ENCODE measurements at places on chromosomes 2 and 18.

DNA sequence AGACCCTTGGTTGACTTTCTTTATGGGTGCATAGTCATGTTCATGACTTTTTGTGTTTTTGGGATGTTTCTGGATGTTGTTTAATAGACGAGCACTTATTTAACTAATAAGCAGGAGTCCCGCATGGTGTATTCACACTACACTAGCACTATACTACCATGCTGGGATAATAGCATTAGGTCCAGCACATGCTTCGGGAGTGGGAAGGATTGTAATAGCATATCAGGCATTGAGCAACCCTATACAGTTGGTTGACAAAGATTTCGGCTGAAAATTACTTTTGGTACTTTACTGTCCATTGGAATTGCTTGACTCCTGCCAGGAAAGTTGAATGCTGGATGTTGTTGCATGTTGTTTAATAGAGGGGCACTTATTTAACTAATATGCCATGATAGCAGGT lies 2.8 kb downstream of the SH3RF3 start:
- no peak for DNase-seq

GRCh38 chr2:106156305-106157296 lies 37.5 kb downstream of the UXS1 start:
- no peak for DNase-seq

DNA sequence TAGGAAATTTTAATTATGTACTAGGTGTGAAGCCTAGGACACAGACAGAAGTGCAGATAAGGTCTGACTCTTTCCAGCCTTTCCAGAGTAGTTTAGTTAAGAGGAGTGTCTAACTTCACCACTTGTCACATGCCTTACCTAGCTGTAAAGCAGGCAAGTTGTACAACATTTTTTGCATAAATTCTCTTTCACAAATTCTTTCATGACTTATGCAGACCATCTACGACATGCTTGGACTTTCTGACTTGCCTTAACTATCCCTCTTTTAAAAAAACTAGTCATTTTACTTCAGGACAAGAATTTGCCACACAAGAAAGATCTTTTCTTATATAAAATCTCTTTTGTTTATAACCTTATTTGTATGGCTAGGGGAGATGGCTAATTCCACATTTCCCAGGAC lies 1273.6 kb upstream of the SLC39A10 start:
- DNase-seq, result no peak

- no peak for DNase-seq
Observed at GRCh38 chr2:106977717-106978116, 91.8 kb upstream of the ST6GAL2 start.

DNA sequence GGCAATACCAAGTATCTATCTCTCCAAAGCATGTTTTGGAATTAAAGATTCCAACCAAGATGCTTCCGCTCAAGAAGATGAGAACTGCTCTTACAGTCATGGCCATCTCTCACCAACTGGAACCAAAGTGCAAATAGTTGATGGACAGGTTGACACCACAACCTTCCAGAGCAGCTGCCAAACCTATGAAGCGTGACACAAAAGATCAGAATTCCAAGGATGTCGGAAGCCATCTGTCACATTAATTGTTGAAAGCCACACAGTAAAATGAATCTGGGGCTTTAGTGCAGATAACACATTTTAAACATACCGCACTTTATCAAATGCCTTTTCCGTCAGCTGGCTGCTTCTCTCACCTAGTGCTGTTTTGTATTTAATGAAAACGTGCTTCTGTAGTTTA lies 195.7 kb downstream of the CDH20 start:
- no peak for DNase-seq

GRCh38 chr2:231521-232185 lies 32.2 kb downstream of the SH3YL1 start:
- DNase-seq, result no peak

DNA sequence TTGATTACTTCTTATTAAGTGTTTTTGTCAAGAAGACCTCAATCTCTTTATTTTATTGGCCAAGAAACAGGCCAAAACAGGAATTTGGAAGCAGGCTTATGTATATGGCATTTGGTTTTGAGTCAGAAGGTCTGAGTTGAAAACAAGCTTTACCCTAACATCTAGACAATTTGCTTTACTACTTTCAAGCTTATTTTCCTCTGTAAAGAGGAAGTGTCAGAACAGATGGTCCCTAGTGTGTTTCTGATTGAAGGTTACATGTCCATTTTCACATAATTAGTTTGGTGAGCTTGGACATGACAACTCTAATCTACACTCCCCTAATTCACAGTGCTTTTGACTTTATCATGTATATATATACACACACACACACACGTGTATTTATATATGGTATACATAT lies 19.8 kb upstream of the MAP4K4 start:
- no peak for DNase-seq

DNA sequence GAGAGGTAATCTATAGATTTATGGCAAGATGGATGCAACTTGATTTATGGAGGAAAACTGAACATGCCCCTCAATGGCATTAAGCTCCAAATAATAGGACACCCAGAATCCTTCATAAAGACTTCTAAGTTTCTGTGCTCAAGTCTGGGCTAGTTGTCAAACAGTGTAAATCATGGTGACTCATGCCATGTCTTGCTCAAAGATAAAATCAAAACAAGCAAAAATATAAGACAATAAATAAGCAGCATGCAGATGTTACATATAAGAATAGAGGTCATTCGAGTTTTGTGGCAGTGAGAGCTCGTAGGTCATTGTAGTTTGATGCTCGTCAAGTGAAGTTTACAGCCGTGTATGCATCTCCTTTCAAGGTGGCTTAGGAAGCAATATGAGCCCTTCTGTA lies 403.2 kb downstream of the THSD7B start:
- no peak for DNase-seq

DNA sequence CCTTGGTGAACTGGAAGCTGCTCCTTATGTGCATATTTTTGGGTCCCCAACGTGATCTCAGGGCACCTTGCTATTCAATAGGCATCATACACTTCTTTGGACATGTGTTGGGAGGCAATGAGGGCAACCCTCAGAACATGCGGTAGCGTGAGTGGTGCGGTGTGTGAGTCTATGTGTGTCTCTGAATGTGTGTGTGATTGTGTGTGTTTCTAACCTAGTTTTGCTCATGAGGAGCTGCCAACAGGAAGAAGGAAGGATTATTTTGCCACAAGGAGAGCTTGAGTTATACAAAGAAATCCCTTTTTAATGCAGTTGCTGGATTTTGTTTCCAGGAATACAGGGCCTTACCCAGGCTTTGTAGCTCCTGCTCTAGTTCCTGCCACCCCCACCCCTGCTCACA lies 75.8 kb upstream of the ITGA6 start:
- DNase-seq, result no peak

GRCh38 chr18:30929718-30930117 lies 112.8 kb downstream of the DSC3 start:
- DNase-seq, result no peak

- no peak for DNase-seq
Observed at GRCh38 chr2:23901966-23902846, 24.7 kb downstream of the ATAD2B start.

DNA sequence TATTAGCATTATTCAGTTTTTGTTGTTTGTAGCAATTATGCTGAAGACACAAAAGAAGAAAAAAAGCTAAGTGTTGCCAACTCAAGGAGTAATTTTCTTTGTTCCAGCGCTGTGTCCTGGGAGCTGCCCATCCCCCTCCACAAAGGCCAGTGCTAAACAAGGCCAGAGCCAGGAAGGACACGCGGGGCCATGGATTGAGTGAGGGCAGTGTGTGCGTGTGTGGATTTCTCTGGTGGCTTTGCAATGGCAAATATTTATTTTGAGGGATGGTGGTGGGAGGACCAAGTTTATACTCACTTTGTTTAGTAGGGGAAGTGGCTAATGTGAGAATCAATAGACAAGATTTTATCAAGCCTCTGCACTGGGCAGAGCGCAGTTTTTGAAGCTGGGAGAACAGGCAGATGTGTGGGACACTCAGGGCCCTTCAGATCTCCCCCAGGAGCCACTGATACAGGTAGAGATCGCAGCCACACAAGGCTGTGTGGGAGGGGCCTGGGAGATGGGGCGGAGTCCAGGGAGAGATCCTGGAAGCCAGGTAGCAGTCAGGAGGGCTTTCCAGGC lies 11.4 kb downstream of the AGAP1 start:
- DNase-seq, result no peak

GRCh38 chr2:144605231-144605840 lies 85.4 kb upstream of the ZEB2 start:
- DNase-seq, result no peak

DNA sequence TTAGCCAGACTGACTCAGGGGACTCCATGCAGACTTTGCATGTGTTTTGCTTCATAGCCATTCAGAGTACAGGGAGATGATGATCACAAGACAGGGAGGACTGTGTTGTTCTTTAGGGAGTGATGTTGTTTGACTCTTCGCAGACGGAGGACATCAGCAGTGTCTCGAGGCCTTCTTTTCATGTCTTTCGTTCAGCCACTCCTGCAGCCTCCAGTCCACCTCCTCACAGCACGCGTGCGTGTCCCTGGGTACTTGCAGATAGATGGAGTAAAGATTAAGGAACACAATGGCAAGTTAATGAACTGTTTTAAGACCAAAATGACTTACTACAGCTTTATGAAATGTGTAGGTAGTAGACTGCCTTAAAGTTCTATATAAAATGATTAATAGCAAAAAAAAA lies 114.7 kb downstream of the MAP4K4 start:
- no peak for DNase-seq

DNA sequence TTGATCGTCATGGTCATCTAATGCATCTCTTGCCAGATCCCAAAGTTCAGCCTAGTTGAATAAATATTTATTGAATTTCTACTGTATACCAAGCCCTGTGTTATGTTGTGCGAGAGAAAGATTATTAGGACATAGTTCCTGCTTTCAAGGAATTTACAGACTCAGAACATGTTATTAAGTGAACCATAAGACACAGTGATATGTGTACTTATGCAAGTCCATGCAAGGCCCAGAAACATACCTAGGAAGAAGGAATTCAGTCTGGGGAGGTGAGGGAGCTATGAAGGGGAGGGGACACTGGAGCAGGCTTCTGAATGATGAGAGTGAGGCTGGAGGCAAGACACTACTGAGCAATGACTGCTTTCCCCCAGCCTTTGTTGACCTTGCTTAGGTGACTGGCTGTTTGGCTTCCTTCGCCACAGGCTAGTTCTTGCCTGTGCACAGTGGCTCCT lies 81.4 kb downstream of the ACAA2 start:
- DNase-seq, result no peak

DNA sequence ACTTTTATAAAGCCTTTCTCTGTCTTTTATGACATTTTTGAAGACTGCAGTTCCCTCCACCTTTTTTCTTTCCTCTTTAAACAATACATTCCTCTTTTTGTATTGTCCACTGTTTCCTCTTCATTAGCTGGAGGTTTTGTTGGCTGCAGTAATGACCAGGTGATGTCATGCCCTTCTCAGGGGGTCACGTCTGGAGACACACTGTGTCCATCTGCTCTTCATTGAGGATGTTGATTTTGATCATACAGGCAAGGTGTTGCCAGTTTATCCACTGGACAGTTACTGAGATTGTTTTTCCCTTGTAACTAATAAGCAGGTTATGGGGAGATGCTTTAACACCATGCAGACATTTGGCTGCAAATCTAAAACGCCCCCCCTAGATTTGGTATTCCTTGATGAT lies 19.8 kb downstream of the ZNF407 start:
- no peak for DNase-seq

DNA sequence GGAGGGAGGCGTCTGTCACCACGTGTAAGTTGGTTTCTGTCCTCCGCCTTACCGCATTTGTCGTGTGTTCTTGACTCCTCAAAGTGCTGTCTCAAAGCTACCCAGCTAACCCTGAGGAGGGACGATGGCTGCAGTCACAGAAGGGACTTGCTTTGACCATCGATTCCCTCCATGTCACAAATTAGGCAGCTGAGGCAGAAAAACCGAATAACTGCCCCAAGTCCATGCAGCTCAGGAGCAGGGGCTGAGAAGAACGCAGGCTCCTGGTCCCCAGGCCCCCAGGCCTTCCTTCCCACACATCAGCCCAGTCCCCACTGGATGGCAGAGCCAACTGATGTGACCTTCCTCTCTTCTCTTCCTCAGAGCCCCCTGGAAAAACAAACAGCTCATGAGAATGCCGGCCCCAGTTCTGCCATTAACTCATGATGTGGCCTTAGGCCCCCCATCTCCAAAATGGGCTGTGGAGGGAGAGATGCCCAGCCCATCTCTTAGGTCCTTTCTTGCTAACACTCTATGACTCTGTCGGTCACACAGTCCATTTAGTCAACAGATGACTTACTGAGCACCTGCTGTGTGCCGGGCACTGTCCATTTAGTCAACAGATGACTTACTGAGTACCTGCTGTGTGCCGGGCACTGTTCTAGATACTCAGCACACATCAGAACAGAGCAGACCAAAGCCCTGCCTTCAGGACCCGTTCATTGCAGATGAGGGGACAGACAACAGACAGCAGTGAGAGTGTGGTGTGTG lies 19.6 kb downstream of the MTERF4 start:
- DNase-seq, result no peak

DNA sequence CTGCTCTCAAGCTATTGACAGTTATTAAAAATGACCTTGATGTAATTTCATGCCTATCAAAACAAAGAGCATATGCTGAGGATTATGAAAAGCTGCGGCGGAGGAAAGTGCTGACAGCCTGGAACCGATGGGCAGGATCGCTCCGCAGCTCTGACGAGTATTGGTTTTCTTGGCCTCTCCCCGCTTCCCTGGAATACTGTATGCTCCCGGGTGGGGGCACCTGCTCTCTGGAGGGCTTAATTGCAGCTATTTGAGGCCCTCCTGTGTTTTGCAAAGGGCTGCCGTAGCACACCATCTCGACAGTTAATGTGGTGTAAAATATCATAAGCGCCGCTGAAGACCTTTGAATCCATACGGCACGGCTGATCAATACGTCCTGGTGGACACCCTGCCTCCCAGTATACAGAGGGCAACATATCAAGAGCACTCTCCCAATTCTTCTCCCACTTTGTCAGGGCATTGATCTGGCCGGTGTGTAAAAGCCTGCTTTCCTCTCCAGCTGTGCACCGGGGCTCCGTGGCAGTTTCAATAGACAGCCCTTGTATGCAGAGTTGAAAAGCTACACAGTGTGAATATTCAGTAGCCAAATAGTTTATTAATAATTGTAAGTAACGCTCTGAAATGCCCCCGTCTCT lies 662.4 kb downstream of the GALR1 start:
- no peak for DNase-seq

DNA sequence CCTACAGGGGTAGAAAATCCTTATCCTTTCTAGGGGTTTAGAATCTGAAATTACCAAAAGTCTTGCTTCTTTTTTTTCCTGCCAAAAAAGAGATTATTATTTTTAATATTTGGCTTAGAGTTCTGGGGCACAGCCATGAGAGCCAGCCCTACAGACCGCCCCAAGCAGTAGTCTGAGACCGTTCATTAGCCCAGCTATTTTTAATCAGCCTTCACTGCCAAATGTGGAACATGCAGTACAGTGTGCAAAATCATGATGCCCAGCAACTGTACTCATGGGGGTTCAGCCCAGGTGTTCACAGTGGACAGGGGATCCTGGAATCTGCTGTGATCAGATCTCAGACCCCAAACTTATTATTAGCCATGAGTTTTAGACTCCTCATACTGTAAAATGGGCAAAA lies 60.4 kb downstream of the GRB14 start:
- no peak for DNase-seq

GRCh38 chr2:37271376-37272067 lies 40.1 kb downstream of the NDUFAF7 start:
- no peak for DNase-seq

Measured in NCI-H2081 treated with DMSO at 0.1 percent for 48 hours (cell line).